ENCODE measurements at places on chromosomes 5 and 9.

DNA sequence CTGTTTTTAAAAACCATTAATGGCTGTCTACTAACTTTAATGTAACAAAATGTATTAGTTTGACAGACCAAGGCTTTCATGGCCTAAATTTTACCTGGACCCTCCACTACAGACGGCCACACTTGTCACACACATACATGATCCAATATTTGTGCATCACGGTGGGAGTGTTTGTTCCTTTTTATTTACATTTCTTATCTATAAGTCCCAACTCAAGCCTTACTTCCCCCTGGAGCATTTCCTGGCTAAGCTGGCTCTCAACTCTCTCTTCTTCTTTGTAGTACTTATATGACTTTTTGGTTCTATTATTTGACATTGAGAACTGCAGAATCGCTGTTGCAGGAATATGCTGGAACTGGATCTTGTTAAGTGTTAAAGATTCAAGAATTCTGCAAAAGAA is 534.4 kb downstream of the RAB3C start:
- no peak for DNase-seq

- DNase-seq, result no peak
Measured at GRCh38 chr5:111251921-111252320, 27.7 kb downstream of the CAMK4 start.

DNA sequence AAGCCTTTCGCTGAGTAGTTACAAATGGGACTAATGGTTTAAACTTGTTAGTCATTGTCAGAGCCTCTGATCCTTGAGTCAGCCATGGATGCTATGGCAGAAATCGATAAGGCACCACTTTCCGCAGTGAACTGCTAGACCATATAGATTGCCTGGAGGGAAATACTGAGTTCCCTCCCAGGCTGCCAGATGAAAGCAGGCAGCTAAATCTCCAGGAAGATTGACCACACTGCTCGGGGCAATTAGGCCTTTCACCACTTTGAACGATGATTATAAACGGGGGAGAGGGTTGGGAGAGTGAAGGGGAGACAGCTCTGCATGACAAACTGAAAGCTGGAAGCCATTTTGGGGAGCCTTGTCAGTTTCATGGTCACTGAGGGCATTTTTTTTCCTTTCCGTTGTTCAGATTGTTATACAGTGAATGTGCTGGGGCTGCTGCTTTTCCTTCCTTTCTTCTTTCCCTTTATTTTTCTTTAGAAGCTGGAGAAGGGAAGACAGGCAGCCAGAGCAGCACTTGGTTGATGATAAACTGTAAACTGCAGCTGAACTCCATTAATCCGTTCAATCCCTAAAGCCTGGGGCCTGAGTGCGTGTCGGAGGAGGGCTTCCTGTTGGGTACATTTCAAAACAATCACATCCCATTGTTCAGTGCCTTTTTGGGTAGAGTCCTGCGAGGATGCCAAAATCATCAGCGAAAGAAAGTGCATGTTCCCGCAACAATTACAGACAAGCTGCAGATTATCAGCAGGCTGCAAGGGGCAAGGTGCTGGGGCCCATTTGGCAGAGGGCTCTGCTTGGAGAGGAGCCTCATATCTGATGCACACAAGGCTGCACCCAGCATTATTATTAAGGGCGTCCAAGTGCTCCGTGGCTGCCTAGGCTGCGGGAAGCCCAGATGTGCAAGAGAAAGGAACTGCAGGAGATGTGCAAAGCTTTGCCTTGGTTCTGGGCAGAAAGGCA is 308.4 kb downstream of the PSAT1 start:
- DNase-seq, result no peak

DNA sequence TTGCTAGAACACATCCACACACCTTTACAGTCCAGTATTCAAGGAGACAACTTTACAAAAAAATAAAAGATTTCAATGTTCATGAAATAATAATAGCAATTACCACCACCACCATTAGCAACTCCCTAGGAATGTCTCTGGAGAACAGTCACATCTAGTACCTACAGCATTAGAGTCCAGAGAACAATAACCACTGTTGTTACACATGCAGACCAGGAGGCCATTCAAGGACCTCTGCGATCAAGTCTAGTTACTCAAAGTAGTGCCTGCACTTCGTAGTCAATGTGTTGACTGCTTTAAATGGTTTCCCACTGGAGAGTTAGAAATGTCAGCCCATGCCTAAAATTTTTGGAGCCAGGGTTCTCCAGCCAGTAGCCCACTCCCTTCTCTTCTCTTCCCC is 244.4 kb downstream of the DEPDC1B start:
- no peak for DNase-seq

GRCh38 chr5:147508711-147509040 is 1.2 kb downstream of the DPYSL3 start:
- no peak for DNase-seq

- DNase-seq, result no peak
Measured at GRCh38 chr5:57157131-57157530, 16.7 kb upstream of the GPBP1 start.

DNA sequence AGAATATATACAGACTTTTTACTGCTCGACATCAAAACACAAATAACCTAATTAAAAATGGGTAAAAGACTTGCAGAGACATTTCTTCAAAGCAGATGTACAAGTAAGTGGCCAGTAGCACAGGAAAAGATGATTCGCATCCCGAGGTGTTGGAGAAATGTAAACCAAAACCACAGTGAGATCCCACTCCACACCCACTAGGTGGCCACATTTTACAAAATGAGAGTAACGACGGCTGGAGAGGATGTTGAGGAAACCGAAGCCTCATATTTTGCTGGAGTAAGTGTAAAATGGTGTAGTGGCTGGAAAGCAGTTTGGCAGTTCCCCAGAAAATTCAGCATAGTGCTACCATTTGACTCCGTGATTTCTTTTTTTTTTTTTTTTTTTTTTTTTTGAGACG is 21.3 kb upstream of the GBGT1 start:
- DNase-seq, result peak; percentile 58

DNA sequence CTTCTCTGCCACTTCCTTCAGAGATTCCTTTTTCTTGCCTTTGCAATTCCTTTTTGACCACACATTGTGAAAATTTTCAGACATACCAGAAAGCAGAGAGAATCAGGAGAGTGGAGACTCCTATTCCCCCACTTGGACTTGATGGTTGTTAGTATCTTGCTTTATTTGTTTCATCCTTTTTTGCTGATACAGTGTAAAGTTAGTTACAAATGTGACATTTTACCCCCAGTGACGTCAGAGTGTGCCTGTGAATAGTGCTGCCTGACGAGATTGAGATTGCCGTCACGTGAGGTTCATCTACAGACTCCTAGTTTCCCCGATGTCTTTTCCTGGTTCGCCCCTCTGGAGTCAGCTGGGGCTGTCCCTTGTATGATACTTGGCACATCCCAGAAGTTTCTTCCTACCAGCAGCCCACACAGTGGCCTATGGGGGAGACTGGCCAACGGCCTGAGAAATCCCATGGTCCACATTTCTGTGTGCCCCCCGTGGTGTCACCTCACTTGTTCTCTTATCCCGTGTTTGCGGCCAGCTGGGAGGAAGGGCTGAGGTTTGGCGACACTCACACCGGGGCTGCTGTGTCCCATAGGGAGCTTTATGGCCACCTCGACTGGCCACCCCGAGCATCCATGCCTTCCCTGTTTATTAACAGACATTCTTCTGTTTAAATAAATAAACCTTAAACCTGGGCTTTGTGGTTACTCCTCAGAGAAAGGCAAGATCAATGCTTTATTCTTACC is 48.2 kb upstream of the CACNA1B start:
- DNase-seq, result no peak

DNA sequence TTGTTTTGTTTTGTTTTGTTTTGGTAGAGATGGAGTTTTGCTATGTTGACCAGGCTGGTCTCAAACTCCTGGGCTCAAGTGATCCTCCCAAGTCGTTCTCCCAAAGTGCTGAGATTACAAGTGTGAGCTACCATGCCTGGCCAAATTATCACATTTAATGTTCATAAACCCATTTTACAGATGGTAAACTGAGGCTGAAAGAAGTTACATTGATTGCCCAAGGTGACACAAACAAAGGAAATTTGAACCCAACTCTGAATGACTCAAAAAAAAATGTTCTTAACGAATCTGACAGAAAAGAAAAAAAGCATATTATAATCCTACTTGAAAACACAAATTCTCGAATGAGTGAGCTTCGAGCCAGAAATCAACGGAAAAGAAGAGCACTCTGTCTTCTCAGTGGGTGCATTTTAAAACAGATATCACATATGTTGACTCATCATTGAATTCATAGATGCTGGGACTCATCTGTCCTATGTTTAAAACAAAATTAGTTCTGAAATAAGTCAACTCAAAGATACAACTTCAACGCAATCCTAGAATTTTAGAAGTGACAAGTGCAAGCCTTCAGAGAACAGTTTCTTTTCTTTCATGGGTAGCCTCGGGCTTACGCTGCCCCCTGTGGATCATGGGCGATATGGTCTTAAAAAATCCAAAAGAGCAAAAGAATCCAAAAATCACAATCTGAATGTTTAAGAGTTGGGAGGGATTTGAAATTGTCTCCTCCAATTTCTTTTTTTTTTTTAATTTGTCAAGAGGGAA is 28.4 kb downstream of the TIMD4 start:
- DNase-seq, result no peak

- no peak for DNase-seq
Measured at GRCh38 chr5:16707168-16707868, 90.5 kb upstream of the RETREG1 start.

GRCh38 chr5:61277781-61278180 is 54.3 kb upstream of the ZSWIM6 start:
- no peak for DNase-seq

DNA sequence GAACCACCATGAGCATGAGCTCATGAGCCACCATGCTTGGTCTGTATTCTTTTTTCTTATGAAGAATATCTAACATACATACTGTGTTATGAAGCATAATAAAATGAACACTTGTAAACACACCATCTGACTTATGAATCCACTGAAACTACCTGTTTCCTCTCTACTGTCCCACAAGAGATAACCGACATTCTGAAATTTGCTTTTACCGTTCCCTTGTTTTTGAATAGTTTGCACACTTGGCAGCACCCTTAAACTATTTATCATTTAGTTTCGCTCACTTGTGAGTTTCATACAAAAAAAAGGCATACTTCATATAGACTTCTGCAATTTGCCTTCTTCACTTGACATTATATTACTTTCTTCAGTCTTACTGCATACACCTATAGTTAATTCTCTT is 8.9 kb downstream of the LARS1 start:
- DNase-seq, result no peak

DNA sequence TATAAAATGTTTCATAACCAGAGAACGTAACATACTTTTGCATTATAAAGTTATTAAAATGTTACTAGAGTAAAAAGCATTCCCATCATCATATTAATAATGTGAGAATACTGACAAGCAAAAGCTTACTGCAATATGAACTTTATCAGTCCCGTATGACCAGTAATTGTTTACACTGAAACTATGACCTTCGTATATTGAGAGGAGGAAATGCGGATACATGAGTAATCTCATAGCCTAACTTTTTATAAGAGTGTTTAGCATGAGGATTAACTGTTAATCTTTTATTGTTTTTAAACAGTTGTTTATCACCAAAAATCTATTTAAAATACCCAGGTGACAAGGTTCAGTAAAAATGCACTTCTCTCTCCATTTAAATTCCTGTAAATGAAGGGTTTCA is 272.4 kb downstream of the SLF1 start:
- no peak for DNase-seq

GRCh38 chr5:133147411-133147810 is 95.6 kb downstream of the HSPA4 start:
- no peak for DNase-seq

DNA sequence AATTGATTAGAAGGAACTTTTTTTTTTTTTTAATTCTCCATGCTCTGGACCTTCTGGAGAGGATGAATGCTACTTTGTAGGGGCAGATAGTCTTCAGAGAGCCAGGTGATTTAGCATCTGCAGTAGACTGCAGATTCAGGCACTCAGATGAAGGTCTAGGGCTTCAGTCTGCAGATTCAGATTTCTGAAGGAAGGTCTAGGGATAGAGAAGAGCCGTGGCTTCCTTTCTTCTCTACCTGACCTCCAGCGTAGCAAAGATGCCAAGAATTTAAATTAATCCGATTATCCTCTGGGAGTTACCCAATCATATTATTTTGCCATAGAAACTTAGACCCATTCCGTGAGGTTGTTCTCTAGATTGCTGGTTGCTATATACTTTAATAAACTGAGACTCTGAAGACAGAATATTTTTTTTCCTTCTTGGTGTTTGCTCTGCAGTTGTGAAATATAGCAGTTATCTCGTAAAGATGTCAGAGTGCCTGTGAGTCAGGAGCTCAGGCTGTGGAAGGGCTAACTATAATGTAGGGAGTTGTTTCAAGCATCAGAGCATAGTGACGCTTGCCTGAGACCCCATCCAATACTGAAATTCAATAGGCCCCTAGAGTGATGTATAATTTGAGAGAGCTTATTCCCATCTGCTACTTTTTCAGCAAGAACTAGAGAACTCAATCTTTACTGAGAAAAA is 132.7 kb upstream of the SLC12A2 start:
- DNase-seq, result no peak

DNA sequence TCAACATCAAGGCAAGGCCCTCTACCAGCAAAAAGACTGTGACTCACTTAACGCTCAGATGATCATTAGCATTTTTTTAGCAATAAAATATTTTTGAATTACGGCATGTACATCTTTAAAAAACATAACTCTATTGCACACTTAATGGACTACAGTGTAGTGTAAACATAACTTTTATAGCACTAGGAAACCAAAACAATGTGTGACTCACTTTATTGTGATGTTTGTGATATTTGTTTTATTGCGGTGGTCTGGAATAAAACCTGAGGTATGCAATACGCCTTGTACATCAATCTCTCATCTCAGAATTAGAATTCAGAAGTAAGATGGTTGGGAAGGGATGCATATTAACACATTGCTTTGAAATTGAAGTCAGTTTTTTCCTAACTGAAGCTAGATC is 106.9 kb upstream of the PTCH1 start:
- DNase-seq, result no peak

DNA sequence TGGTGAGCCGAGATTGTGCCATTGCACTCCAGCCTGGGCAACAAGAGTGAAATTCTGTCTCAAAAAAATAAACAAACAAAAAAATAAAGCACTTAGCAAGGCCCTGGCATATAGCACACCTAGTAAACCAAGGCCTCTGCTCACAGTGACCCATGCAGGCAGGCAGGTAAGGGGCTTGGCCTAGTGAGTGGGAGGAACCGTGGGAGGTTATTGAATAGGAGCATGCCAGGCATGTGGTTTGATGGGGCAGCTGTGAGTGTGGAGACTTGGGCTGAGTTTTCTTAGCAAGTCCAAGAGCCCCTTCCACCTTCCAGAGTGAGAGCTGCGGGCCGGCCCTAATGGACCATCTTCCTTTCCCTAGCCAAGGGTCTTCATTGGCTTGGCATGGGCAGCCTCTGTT is 4.5 kb upstream of the NDST1 start:
- no peak for DNase-seq

- peak; percentile 86 for DNase-seq
Measured at GRCh38 chr9:35729700-35730485, 2.1 kb downstream of the TLN1 start.

Measured in AG08396 (cell line).